RPMI7951 (cell line): ENCODE measurements at places on chromosomes 12 and 14. TPM values are rescaled to one million over a fixed set of nuclear protein-coding genes. Genes with fewer than 3 reads are reported as not detected.

DNA sequence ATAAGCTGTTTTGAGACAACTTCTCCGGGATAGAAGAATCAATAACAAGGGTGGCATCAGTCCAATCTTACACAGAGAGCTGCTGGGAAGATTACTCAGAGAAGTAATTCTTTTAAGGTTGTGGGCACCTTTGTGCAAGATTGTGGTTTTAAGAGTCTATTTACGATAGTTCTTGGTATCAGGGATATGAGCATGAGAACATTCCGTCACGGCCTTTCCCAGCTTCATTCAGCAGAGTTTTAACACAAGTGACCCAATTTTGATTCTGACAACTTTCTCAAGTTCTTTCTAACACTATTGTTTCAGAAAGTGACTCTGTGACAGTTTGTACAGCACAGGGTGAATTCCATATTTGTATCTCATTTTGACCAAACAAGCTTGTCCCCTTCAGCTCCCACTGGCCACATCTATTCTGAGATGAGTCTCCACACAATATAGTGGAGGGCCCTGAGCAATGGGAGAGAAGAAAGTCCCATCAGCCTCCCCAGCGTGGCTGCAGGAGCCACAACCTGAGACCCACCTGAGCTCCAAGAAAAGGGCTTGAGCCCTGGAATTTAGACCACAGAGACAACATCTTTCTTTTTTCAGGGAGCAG, 869.2 kb downstream of the TMEM121 start:
- no peak for DNase-seq

DNA sequence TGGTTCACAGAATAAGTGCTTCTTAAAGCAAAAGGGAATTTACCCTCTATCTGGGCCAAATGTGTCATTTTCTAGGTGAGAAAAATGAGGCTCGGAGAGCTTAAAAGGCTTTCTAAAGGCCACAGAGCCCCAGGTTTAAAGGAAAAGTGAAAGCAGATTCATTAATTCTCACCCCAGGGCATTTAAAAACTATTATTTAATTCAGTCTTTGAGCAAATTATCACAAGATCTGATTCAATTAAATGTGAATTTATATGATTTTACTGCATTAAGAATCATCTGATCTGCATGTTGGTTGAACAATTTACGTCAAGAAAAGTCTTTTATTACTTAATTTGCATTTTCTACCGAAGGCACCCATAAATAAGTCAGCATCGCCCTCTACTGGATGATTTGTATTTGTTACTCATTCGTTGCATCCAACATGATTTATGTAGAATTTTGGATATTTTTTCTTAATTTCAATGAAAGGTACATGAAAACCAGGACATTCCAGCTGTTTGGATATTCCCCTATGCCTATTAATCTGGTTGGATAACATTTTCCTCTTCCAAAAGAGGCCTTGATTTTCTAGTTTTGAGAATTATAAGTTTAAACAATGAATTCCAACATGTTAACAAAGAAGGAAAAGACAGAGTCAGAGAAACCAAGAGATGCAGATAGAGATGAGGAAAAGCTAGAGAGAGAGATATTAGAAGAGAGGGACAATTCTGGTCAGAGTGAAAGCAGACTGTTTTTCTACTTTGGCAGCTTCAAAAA, 19.1 kb upstream of the DHRS7 start:
- peak; percentile 58 for DNase-seq

GRCh38 chr14:90556666-90557450, 160.0 kb downstream of the CALM1 start:
- DNase-seq = no peak

C12orf50 gene
- not detected in 2 replicates for total RNA-seq

HHIPL1 gene
- 0.24 and 0.49 TPM in 2 replicates for total RNA-seq

GRCh38 chr12:124864326-124864752, 675 bp upstream of the SCARB1 start:
- no peak for DNase-seq

GRCh38 chr12:69633061-69633460, 22.4 kb upstream of the LRRC10 start:
- DNase-seq = no peak

DNA sequence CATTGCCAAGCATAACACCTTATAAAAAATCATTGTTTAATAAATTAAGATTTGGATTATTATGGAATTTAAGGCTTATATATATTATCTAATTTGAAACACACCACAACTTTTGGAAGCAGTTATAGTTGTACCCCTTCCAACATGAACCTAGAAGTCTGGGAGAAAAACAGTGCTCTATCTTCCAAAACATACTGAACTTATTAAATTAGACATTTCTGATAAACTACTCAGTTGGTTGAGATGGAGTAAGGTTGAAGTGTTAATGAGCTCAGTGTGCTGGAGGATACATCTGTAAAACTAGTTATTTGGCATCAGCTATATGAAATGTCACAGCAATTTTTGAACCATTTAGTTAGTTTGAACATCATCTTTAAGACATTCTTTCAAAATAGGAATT, 227.4 kb downstream of the ALX1 start:
- no peak for DNase-seq

- DNase-seq = peak; percentile 24
Measured at GRCh38 chr12:66235626-66236281, 46.7 kb downstream of the IRAK3 start.

- DNase-seq = no peak
Measured at GRCh38 chr12:93235881-93236280, 141.8 kb upstream of the NUDT4 start.

- DNase-seq = no peak
Measured at GRCh38 chr12:93683410-93683809, 6.2 kb downstream of the CRADD start.

RERG gene
- 0.10 TPM in 1 of 2 replicates, not detected in the other for total RNA-seq

DNA sequence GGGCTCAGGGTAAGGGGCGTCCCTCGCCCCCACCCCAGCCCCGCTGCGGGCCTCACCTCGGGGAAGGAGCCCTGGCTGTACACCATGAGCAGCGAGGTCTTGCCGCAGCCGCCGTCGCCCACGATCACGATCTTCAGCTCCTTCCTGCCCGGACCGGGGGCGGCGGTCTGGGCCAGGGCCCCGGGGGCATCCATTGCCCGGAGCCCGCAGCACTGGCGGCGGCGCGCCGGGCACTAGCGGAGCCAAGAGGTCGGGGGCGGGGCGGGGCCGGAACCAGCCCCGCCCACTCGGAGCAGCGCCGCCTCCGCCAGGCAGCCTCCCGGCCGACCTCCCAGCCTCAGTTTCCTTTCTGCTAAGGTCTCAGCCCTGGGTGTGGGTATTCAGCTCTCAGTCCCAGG, at the start of gene RHOF:
TSS of gene RHOF (minus strand) at position 249 of the 398 bp plus-strand sequence. CDS start at position 194, 55 bp downstream.
- no peak for DNase-seq

ACOT4 gene
- 3.0 and 3.6 TPM in 2 replicates for total RNA-seq

- DNase-seq = peak; percentile 2
Measured at GRCh38 chr14:26289891-26290486, 307.8 kb downstream of the NOVA1 start.

NOPCHAP1 gene
- total RNA-seq = 9.3 and 10.8 TPM in 2 replicates

COX8C gene
- not detected in 2 replicates for total RNA-seq

- DNase-seq = no peak
Measured at GRCh38 chr12:121968876-121969275, 50.5 kb downstream of the CFAP251 start.

- no peak for DNase-seq
Measured at GRCh38 chr12:52173526-52173925, 18.3 kb downstream of the KRT80 start.

ADAM21 gene
- 0.68 and 1.6 TPM in 2 replicates for total RNA-seq

- no peak for DNase-seq
Measured at GRCh38 chr12:129269756-129270495, 416.6 kb downstream of the GLT1D1 start.

DNA sequence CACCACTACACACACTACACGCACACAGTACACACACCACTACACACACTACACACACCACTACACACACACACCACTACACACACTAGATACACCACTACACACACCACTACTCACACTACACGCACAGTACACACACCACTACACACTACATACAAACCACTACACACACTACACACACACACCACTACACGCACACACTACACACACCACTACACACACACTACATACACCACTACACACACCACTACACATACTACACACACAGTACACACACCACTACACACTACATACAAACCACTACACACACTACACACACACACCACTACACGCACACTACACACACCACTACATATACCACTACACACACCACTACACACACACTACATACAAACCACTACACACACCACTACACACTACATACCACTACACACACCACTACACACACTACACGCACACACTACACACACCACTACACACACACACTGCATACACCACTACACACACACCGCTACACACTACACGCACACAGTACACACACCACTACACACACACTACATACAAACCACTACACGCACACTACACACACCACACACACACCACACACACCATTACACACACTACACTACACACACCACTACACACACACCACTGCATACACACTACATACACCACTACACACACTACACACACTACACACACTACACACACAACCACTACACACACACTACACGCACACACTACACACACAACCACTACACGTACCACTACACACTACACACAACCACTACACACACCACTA, 11.7 kb downstream of the NOC4L start:
- no peak for DNase-seq

DNA sequence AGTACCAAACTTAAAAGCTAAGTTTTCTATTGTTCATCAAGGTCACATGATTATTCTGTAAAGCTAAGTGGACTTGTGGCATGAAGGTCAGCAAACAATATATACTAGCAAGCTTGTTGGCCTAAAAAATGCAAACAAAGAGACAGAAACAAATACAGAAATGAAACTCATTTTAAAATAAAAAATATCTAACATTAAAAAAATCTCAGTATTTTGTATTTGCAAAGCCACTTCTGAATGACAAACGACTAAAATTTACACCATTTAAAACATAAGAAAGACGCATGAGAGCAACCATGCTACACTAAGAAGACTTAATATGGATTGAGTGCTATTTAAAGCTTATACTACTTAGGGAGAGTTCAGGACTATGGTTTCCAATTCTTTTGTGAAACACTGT, 72.8 kb upstream of the BBS10 start:
- no peak for DNase-seq

DNA sequence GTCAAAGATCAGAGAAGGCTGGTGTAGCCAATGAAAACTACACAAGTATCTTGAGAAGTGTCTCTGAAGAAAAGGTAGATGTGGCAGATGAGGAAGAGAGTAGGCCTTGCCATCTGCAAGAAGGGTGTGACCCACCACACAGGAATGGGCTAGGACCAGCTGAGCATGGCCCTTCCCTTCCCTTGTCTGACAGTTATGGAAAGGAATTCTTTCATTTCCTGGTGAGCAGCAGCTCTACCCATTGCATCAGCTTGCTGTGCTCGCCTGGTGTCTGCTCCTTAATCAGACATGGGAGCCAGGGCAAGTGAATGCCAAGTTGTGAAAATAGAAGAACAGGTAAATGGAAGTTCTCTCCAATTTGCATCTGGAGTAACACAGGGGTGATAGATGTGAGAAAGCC, 145.2 kb upstream of the KRR1 start:
- DNase-seq = peak; percentile 86

DLGAP5 gene
- 109 and 144 TPM in 2 replicates for total RNA-seq

DNA sequence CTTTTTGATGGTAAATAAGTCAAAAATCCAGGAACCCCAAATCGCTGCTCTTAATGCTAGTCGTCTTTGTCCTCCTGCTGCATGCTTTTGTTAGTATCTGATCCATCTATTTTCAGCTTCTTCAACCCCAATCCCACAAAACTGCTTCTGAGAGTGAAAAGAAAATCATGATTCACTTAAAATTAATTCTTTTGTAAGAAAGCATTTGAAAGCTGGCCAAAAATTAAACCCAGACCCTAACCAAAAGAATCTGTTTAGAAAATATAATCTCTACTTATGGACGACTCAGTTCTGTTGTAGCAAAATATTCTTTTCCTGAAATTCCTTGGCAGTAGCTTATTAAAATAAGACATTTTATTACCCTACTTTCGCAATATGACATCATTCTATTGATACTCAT, 443.6 kb upstream of the SYT1 start:
- no peak for DNase-seq

GRCh38 chr14:72774894-72775620, 118.8 kb downstream of the DPF3 start:
- no peak for DNase-seq

STON2 gene
- 0.49 and 1.6 TPM in 2 replicates for total RNA-seq

DNA sequence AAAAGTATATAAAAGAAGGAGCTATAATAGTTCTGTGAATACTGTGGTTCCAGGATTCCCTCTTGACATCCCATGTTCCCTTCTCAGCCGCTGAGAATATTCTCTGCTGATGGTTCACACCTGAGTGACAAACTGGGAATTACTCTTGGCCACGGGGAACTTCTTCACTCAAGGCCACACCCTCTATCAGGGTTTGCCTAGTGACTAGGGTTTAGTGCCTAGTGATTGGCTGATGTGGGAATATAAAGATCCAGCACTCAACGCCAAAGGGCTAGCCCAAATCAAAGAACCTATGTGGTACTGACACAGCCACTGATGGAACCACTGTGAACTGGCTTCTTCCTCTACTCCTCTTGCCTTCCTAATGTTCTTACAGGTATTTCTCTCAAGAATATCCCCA, 248.4 kb downstream of the ASCL1 start:
- DNase-seq = no peak

DNA sequence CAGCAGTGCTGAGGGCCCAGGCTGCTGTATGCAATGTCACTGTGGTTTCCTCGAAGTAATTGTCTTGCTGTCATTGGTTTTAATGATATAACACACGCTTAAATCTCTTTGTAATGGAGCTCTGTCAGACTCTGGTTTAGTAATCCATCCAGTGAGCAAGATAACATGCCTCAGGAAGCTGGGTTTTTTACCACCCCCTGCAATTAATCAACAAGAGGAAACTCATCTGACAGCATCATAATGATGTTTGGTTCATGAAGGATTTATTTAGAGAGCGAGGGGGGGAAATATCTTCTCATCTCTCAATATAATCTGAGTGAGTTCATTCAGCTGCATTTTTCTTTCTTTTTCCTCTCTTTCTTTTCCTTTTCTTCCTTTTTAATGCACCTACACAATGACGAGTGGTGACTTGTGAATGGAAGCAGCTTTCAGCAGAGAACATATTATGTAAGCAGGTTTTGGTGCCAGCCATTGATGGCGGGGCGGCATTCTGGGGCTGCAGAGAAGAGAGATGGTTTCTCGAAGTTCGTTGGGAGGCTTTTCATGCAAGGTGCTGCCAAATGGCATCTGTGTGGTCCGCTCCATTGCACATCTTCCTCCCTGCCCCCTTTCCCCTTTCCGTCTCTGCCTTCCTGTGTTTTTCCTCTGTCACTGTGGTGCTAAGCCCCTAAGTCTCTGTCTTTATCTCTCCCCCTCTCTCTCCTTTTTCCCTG, 6.7 kb downstream of the RPH3A start:
- no peak for DNase-seq

GRCh38 chr12:100267603-100268281, 765 bp downstream of the SCYL2 start:
- peak; percentile 3 for DNase-seq

GALNT8 gene
- total RNA-seq = not detected in 2 replicates

KRT6C gene
- total RNA-seq = not detected in 2 replicates
